ENCODE measurements at places on chromosomes 12 and 14.

DNA sequence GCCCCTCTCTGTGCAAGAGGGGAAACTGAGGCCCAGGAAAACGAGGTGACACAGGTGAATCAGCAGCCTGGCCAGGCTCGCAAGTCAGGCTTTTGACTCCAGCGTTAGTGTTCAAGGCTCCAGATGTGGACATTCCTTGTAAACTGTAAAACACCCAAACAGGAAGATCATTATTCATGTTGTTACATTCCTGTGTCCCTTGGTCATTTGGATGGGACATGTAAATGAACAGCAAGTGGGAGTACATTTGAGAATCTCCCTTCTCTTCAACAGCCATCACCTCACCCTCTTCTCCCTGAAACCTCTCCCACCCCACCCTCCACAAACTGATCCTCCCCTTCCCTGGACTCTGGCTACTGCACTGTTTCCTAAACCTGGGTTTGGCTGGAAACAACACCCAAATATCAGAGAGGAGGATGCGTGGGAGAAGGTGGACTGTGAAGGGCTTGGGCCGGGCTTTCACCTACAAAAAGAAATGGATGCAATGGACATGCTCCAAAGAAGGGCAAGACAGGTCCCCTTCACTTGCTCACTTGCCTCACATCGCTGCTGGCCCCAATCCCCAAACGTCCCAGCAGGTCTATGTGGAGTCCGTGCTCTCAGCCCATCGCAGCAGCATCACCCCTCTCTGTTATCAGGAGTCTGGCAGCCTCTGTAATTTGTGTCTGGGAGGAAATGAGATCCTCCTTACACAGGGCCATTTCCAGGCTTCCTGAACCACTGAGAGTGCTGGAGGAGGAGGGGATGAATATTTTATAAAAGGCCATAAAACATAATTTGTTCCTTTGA lies 76.7 kb downstream of the GALNT8 start:
- DNase-seq, result no peak

GRCh38 chr12:32494656-32495055 lies 95.3 kb downstream of the FGD4 start:
- no peak for DNase-seq

GRCh38 chr12:86959766-86960458 lies 703.7 kb upstream of the MGAT4C start:
- DNase-seq, result no peak

GRCh38 chr14:75333606-75334548 lies 55.2 kb downstream of the FOS start:
- peak; percentile 55 for DNase-seq

DNA sequence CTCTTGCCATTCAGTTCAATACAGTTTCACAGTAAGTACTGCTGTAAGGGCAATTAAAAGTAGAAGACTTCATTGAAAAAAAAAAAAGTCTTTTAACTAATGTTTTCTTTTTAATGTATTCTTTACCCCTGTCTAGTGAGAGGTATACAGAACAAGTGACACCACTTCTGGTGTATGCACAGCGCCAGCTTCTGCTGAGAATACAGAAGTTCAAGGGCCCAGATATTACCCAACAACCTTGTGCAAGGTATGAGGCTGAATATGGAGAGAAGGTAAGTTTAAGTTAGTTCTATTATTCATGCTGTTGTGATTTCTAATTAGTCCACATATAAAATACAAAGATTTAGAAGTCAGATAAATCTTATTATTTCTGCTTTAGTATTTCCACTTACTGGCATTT lies 168.7 kb downstream of the CFAP54 start:
- no peak for DNase-seq

GRCh38 chr14:65187421-65188049 lies 85.2 kb upstream of the MAX start:
- no peak for DNase-seq

DNA sequence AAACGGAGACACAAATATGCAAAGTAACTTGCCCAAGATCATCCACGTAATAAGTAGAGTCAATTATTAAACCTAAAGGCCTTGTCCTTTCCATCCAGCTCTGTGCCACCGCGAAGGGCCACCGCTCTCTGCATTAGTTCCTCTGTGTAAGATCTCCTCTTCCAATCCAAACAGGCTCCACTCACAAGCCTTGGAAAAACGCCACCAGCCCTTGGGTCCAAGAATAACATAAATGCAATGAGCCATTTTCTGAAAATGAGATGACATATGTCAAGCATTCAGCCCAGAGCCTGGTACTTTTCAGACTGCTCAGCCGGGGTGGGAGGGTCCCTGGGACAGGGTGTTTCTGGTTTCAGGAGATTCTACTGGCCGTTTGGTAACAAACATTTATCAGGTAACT lies 30.0 kb downstream of the DGLUCY start:
- DNase-seq, result no peak

GRCh38 chr14:56648508-56649301 lies 69.1 kb downstream of the TMEM260 start:
- no peak for DNase-seq

GRCh38 chr14:99803106-99803775 lies 10.0 kb downstream of the EML1 start:
- DNase-seq, result no peak

GRCh38 chr12:23083267-23083666 lies 458.3 kb downstream of the ETNK1 start:
- no peak for DNase-seq

GRCh38 chr12:92442782-92443181 lies 260.0 kb upstream of the PLEKHG7 start:
- no peak for DNase-seq
